ENCODE measurements at places on chromosomes 16 and 17.

DNA sequence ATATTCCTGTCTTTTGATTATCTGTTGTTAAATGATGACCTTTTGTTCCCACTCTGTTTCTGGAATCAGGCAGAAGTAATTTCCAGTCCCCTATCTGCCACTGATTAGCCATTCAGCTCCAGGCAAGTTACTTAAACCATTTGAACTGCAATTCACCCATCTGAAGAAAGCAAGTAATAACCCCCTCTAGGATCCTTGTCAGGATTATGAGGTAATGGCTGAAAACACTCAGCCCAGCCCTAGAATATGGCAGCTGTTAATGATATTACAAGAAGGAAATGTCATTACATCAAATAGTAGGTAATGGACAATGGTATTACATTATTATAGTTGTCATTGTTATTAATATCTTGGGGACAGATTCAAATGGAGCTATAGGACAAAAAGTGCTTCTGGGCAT is 16.0 kb upstream of the SLC47A1 start:
- DNase-seq = no peak

DNA sequence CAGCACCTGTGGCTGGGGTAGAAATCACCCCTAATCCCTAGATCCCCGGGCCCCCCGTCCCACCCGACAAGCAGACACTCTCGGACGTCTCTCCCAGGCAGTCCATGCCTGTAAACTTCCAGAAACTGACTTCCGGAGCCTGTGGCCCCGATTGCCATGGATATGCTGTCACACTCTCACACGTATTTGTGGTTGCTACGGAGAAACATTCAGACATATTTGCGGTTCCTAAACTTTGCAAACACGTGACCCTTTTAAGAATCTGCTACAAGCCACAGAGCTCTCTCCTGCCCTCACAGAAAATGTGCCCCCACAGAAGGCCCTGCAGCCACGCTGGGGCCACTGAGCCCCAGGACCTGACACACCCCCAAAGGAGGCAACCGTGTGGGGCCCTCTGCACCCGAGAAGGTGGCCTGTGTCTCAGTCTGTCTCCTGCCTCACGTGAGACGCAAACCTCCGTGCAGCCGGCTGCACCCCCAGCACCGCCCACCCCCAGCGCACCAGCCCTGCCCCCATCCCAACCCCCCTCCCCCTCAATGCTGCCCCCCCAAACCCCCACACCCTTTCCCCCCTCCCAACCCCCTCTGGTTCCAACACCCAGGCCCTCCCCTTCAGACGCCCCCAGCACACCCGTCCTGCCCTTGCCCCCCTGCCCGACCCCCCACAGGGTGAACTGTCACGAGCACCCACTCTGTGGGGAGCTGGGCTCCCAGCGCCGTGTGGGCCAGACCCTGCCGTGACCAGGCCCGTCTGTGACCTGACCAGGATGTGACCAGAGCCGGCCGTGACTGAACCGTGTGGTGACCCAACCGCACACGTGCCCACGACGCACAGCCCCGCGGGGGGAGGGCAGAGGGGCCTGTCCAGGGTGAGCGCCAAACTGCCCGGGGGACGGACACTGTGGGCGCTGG is 66.3 kb upstream of the METRNL start:
- DNase-seq = no peak

GRCh38 chr16:70743791-70744190 is 57.2 kb downstream of the VAC14 start:
- no peak for DNase-seq

- no peak for DNase-seq
Observed at GRCh38 chr16:88920618-88921590, 54.4 kb upstream of the PABPN1L start.

All from NCI-H2029 (cell line).